Effector CD4-positive, alpha-beta T cell (primary cell): ENCODE measurements at places on chromosomes 2 and 18.

DNA sequence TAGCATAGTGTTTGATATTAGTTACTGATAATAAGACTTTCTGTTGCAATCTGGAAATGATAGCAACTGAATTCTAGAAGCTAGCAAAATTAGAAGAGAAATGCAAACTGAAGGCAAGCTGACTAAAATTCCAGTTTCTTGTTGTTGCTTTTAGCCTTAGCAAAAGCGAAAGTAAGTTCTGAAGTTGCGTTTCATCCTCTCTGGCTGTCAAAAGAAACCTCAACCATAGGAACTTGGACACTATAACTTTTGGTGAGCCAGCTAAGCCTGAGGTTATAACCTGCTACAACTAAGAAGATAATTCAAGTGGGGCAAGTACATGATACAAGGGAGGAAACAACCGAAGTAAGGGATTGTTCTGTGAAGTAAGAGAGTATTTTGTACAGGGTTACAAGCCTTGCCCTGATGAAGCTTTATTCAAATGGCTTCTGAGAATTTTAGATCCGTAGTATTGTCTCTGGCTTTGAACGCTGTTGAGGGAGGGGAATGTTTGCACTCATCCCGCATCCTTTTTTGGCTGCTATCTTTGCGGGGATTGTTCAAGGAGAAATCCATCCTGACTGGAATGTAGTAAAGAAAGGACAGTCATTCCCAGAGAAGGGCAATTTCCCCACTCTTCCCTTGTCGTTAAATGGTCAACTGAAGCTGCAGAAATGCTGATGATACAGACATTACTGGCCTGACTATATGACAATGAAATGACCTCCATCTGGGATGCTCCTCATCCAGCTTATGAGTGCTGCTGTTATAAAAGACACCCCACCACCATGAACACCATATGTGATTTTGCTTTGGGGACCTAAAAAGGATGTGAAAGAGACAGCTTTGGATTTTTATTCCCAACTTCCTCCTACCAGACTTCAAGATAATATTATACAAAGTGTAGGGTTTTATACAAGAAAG lies 7.0 kb upstream of the TMX3 start:
- DNase-seq: no peak

DNA sequence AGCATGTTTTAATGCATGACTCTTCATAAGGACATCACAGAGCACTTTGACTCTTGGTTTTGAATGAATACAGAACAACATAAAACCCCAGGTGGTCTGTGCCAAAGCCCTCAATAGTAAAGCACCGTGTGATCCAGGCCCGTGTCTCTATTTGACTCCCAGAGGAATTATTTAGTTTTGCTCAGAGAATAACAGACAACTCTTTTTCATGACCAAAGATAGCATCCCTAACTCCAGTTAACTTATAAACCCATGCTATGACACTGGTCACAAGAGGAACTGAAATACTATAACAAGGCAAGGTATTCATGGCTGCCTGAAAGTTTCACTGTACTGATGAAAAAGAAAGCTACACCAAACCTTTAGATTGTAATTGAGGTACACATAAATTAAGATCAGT lies 128.4 kb downstream of the IKZF2 start:
- no peak for DNase-seq

DNA sequence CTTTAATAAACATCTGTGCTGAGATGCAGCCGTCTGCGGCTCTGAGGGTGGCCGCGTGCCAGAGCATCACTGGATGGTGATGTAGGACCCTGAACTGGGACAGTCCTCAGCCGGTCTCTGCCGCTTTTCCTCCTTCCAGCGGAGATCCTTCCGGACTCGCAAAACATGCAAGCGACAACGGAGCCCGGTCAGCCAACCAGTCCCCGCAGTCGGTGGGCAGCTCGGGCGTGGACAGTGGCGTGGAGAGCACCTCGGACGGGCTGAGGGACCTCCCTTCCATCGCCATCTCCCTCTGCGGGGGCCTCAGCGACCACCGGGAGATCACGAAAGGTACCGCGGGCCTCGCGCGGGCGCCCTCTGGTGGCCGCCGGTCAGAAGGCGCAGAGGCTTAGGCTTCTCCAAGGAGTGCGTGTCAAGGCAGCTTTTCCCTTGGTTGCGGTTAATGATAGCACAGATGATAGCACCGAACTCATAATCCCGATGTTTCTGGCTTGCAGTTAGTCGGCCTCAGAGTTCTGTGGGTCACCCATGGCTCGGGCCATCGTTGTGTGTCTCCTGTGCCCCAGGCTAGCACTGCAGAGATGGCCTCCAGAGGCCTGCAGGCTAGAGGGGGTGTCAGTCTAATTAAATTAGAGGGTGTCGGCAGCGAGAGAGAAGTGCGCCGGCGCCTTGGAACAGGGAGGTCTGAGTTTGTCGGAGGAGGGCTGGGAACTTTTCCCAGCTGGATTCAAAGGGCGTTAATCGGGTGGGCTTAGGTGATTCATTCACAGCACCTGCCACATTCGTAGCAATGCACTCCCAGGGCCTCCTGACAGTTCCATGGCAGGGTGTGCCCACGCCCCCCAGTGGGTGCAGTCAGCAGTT lies 38.5 kb downstream of the LPIN1 start:
- DNase-seq: peak; percentile 35

DNA sequence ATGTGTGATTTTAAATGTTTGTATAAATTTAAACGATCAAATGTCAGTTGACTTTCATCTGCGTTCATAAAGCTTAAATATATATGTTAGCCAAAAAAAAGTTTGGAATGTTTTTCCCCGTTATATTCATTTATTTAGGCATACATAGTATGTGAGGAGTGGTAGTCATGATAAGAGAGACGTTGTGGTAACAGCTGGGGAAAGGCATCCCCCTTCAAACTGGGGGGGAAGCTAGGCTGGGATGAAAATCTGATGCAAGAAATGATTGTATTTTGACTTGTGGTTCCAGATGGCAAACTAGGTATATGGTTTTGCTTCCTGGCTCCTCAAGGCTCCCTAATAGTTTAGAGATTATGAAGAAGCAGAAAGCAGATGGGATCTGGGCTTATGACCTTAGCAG lies 30.1 kb downstream of the ITGA6 start:
- no peak for DNase-seq

GRCh38 chr2:200243441-200243840 lies 63.1 kb upstream of the SPATS2L start:
- no peak for DNase-seq

GRCh38 chr18:4241090-4241617 lies 214.0 kb downstream of the DLGAP1 start:
- no peak for DNase-seq

DNA sequence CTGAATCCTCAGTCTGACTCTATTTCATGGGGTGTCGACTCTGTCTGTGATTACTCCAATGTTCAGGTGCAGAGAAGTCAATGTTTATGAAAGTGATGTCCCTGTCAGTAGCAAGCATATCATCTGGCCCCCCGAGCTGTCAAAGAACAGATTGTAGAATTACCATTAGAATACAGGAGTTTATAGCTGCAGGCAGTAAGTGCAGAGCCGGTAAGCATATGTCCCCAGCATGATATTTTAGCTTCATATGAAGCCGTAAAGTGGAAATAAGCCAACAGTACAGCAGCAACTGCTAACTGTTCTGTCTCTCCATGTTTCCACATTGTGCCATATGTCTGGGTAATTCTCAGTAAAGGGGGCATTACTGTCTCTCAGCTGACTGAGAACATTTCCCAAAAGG lies 541.8 kb downstream of the SOX11 start:
- DNase-seq: no peak

GRCh38 chr2:149692961-149693396 lies 105.4 kb upstream of the MMADHC start:
- no peak for DNase-seq

DNA sequence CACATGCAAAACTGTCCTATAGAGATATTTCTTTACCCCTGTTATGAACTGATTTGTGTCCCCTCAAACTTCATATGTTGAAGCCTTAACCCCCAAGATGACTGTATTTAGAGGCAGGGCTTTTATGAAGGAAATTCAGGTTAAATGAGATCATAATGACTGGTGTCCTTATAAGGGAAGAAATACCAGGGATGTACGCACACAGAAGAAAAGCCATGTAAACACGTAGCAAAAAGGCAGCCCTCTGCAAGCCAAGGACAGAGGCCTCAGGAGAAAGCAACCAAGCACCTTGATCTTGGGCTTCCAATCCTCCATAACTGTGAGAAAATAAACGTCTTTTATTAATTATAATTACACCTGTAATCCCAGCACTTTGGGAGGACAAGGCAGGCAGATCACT lies 101.3 kb upstream of the NDUFV2 start:
- DNase-seq: no peak

DNA sequence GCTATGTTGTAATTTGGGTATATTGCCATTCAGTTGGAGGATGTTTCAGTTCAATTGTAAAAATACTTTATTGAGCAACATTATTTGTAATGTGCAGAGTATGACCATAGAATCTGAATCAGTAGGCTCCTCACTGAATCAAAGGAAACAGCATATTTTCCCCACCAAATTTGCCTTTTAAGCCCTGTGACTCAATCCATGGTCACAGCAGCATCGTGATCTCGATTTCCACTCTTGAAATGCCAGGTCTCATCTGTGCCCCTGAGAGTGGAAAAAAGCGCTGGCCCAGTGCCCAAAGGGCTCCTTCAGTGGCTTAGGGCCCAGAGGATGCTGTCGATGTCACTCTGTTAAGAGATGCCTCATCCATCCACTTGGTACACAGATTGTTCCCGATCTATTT lies 57.5 kb downstream of the FHOD3 start:
- DNase-seq: no peak

GRCh38 chr18:36942264-36942663 lies 113.3 kb downstream of the KIAA1328 start:
- no peak for DNase-seq

GRCh38 chr2:219003267-219003634 lies 10.0 kb upstream of the CRYBA2 start:
- no peak for DNase-seq

GRCh38 chr2:75375646-75376582 lies 176.6 kb upstream of the TACR1 start:
- no peak for DNase-seq

GRCh38 chr2:8196316-8196715 lies 485.5 kb upstream of the ID2 start:
- no peak for DNase-seq

GRCh38 chr2:165648801-165649200 lies 145.2 kb downstream of the GALNT3 start:
- no peak for DNase-seq

- no peak for DNase-seq
Observed at GRCh38 chr2:200438251-200438650, 71.6 kb downstream of the KCTD18 start.

GRCh38 chr2:212073360-212073759 lies 465.2 kb downstream of the ERBB4 start:
- no peak for DNase-seq

DNA sequence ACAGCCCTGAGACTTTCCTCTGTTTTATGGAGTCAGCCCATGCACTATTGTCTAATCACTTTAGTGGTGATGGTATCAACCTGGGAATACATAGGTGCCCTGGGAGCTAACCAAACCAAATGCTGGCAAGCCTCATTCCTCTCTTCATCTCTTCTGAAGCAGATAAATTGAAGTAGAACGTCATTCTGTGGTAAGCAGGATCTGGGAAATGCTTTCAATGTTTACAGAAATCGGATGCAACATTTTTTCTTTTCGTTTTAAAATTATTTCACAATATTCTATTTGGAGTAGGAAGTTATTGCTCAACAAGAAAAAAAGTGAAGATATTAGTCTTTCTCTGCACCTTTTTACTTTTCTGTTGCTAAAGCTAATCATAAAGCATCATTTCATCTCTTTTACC lies 114.2 kb downstream of the RBMS1 start:
- no peak for DNase-seq

DNA sequence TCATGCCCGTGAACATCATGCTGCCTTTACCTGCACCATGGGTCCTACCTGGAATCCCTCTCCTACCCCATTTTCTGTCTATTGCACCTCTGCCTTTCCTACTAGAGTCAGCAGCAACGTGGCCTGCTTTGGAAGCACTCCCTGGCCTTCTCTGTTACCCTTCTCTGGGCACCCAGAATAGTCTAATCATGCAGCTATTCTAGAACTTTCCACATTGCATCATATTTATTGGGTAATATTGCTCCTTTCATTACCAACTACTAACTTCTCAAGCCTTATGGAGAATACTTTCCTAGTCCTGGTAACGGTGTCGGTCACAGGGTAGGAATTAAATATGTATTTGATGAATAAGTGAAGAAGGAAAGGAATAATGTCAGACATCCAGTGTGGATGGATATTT lies 33.3 kb upstream of the CREG2 start:
- no peak for DNase-seq

- DNase-seq: no peak
Observed at GRCh38 chr2:108111936-108112335, 125.6 kb downstream of the SLC5A7 start.

GRCh38 chr2:234290671-234291070 lies 206.2 kb downstream of the ARL4C start:
- DNase-seq: peak; percentile 81

DNA sequence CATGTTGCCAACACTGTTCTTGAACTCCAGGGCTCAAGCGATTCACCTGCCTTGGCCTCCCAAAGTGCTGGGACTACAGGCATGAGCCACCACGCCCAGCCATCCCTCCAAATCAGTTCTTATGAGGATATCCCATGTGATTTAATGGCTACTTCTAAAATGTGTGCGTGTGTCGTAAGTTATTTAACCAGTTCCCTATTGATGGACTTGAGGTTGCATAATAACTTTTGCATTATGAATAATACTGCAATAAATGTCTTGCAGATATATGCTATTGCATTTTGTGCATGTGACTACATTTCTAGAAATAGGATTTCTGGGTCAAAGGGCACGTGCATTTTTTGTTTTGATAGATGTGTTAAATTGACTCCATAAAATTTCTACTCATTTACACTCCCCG lies 19.0 kb downstream of the DIPK1C start:
- DNase-seq: no peak

DNA sequence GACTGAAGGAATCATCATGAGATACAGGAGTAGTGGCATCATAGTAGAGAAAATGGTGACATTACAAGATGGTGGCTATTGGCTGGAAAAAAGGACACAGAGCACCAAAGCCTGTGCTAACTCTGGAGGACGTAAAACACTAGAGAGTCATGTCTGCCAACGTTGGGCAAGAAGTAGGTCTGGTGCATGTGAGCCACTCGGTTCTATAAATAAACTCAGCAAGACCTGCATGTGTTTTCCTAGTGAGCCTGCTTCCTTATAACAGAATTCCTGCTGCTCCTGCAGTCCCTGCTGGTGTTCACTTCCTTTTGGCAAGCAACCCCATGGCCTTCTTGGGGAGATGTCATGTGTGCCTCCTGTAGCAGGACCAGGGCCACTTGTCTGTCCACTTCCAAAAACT lies 325.2 kb downstream of the OSR1 start:
- DNase-seq: no peak

DNA sequence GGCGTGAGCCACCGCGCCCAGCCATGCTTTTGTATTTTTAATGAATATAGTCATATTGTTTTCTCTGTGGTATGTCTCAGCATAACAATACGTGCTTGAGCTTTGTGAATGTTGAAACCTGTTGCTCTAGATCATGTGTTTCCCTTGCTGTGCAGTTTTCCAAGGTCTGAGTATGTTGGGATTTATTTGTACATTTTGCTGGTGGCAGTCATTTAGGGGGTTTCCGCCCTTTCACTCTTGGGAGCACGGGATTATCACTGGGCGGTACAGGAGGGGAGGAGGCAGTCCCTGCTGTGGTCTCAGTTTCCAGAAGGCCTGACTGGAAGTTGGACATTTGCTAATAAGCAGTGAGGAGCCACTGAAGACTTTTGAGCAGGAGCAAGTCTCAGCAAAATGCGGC lies 24.9 kb upstream of the CATIP start:
- DNase-seq: no peak
